NCI-H1092 treated with DMSO at 0.1 percent for 48 hours (cell line): ENCODE measurements at places on chromosomes 5 and 9.

GRCh38 chr9:15104826-15105420, 194.7 kb upstream of the FREM1 start:
- DNase-seq, result peak; percentile 82

DNA sequence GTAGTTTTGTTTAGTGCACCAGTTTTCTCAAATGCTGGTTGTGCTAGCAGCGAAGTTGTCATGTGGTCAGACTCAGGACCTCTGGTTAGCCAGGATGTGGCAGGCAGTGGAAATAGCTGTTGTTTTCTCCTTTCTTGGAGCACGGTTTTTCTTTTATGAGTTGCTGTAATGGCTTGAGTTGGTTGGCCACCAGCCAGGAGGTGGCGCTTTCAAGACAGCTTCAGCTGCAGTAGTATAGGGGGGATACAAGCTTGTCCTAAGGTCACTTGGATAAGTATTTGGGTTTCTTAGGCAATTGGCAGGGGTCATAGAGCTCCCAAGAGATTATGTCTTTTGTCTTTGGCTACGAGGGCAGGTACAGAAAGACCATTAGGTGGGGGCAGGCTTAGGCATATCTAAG, 274.2 kb upstream of the TARS1 start:
- no peak for DNase-seq

DNA sequence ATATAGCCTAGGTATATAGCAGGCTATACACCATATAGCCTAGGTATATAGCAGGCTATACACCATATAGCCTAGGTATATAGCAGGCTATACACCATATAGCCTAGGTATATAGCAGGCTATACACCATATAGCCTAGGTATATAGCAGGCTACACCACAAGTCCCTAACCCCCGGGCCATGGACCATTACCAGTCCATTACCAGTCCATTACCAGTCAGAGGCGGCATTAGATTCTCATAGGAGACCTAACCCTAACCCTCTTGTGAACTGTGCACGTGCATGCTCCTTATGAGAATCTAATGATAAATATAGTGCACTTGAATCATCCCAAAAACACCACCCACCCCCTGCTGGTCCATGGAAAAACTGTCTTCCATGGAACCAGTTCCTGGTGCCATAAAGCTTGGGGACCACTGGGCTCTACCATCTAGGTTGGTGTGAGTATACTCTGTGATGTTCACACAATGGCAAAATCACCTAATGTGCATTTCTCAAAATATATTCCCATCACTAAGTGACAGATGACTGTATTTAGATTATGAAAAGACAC, 4.7 kb downstream of the PLIN2 start:
- DNase-seq, result no peak

DNA sequence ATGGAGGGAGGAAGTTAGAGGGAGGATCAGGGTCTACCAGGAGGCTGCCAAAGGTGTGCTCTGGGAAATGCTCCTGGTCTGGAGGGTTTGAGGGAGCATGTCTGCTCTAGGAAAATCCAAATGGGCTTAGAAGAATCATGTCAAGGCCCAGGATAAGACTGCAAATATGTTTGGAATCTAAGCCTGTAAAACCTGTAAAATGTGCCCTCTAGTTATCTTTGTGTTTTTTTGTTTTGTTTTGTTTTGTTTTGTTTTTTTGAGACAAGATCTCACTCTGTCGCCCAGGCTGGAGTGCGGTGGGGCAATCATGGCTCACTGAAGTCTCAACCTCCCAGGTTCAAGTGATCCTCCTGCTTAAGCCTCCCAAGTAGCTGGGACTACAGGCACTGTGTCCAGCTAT, 135.4 kb downstream of the FGF1 start:
- no peak for DNase-seq

DNA sequence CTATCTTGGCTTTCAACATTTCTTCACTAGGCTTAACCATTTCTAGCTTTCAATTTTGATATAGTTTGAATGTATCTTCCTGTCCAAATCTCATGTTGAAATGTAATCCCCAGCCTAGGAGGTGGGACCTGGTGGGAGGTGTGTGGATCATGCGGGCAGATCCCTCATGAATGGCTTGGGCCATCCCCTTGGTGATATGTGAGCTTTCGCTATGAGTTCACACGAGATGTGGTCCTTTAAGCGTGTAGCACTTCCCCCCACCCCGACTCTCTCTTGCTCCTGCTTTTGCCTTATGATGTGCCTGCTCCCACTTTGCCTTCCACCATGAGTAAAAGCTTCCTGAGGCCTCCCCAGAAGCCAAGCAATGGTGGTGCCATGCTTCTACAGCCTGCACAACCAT, 40.6 kb downstream of the PHAX start:
- no peak for DNase-seq

- DNase-seq, result no peak
Measured at GRCh38 chr9:37531699-37532098, 44.5 kb downstream of the FBXO10 start.

- DNase-seq, result no peak
Measured at GRCh38 chr9:120733190-120733589, 18.9 kb upstream of the MEGF9 start.

DNA sequence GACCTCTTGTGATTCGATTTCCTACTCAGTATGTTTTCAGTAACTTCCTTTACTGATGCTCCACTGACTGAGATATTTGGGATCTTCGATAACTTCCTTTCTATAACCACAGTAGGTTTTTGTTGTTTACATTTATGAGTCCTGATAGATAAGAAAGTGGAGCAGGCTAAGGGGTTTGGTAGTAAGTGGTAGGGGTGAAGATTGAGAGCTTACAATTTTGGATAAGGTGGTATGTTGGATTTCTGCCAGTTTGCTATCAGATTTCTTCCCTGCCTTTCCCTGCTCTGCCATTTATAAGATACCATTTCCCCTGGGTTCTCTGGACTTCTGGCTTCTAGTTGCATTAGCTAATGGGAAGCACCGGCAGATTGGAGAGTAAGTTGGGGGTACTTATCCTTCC, 7.9 kb upstream of the NDUFS4 start:
- DNase-seq, result no peak

DNA sequence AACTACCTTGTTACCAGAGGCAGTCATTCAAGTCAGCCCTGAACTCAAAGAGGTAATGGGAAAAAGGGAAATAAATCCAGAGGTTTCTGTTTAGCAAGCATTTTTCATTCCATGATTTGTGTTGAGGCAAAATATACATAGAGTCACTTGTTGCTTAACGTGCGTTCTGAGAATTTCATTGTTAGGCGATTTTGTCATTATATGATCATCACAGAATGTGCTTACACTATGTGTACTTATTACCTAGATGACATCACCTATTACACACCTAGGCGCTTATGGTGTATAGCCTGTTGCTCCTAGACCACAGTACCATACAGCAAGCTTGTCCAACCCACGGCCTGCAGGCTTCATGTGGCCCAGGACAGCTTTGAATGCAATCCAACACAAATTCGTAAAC, 36.2 kb downstream of the NUP214 start:
- DNase-seq, result no peak

DNA sequence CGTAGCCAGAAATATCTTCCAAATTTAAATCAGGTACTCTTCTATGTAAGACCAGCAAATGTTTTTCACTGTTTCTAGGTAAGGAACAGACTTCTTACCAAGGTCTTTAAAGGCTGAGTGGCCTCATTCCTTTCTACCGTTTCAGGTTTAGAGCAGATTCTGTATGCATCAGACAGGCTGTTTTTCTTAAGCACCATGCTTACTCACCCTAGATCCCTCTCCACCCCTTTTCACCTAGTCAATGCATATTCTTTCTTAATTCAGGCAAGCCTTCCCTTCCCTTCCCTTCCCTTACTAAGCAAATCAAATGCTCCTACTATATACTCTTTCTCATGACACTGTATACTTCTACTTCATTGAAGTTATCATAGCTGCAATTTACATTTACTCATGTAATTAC, 70.7 kb downstream of the RFX3 start:
- DNase-seq, result no peak

DNA sequence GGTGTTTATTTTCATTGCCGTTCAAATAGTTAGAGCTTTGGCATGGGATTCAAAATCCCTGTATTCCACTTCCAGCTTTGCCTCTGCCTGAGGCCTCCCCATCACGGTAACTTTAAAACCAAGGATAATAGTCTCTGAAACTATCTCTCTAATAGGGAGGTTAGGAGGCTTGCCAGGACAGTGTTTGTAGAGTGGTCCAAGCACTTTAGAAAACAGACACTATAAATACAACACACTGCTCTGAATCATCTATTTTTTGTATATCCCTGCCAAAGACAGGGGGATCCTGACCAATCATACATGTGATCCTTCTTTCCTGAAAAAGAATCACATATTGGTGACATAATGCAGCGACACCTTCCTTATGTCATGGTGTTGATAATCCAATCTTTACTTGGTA, 326.8 kb downstream of the BNC2 start:
- peak; percentile 70 for DNase-seq

DNA sequence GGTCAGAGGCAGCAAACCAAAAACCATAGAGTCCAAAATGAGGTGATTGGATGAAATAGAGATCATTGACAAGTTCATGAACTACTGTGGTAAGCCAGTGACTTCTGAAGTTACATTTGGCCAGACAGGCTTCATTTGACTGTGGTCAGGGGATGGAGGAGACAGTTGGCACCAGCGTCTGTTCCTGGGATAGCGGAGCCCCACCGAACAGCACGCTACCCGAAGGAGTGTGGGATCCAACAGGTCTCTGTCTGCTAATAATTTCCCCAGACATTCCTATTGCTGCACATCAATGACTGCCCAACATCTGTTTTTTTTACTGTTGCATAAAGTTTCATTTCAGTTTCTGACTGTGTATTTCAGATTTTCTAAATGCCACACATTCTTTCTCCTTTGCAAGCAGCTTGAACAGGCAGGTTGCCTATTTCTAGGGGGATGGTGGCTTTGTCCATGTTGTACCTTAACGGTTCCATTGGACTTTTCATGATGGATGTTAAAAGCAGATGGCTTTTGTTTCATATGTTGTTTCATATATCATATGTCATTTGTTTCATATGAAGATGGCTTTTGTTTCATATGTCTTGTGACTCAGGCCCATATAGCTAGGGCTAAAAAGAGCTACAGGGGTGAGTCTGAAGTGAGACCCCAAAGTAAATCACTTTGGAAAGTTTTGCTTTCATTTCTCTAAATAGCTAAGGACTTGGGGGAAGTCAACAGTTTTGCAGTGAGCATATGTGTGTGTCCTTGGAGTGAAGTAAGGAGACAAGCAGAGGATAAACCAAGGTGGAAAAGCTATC, 180.8 kb downstream of the GOLPH3 start:
- DNase-seq, result no peak

- DNase-seq, result no peak
Measured at GRCh38 chr5:130884023-130884422, 281.0 kb downstream of the HINT1 start.

DNA sequence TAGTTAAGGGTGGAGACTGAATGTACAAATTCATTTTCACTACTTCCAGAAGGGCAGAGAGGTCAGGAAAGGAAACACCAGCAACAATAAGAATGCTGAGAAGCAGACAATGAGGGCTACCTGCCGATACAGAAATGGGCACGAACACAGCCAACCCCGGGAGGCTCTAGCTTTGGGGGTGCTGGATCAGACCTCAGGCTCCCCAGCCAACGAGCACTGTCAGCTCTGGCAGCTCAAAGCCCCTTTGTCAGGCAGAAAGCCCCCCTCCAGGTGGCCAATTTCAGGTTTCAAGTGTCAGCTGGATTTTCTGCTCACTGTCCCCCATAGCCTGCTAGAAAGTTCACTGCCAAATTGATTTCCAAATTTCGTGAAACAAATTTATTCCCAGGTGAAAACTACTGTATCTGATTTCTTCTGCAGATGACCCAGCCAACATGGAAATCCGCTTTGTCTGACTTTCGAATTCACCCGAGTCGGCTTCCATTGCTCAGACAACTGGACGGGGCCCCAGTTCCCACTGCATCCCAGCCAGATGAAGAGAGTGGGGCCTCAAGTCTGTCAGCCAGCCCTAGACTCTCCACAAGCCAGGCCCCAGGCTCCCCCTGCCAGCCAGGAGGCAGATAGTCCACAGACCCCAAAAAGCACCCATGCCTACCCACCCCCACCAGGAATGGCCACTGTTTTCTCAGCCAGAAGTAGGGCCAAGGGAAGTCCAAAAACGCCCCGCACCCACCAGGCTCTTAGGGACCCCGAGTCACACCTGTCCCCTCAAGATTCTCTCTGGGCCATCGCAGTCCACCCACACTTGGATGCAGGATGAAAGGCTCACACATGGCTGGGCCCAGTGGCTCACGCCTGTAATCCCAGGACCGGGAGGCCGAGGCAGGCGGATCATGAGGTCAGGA, 96.5 kb upstream of the PHYKPL start:
- DNase-seq, result no peak

DNA sequence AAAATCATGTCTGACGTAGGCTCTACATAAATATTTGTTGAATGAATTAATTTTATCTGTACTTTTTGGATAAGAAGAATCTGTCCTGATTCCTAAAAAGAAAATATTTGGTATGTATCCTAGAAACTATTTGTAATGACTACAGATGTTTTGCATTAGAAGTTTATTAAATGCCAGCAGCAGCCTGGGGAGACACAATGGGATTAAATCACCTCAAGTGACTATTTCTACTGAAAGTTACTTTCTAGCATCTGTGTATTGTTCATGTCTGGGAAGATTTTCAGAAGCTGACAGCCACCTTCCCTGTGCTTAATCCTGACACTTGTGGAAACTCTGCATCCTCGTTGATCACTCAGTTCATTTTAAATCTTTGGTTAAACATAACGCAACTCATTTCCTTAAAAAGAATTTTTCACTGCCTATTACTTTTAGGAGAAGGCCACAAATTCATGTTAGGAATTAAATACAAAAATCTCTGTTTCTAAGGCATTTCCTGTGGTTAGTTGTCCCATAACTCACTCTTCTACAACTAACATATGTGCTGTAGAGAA, 209.3 kb upstream of the PPP1R2B start:
- DNase-seq, result no peak

GRCh38 chr5:54520940-54521339, 3.4 kb downstream of the SNX18 start:
- DNase-seq, result no peak

GRCh38 chr9:92059661-92060060, 55.6 kb downstream of the SPTLC1 start:
- DNase-seq, result no peak

DNA sequence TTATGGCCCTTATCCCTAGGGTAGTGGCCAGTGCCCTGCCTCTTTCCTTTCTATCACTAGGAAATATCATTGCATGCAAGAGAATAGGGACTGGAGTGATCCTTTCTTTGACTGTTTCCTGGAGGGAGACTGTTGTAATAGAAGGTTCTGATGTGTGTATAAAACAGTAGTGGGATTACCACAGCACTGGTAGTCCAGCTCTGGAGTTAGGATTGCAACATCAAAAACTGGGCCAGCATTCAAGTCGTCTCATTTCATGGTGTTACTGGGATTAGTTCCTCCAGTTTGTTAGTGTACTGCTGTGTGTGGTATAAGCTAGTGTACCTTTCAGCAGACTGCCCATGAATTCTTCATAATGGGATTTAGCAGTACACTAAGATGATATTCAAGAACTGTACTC, 45.8 kb downstream of the KIAA1958 start:
- DNase-seq, result no peak

GRCh38 chr9:5536684-5537083, 26.4 kb downstream of the PDCD1LG2 start:
- DNase-seq, result no peak

DNA sequence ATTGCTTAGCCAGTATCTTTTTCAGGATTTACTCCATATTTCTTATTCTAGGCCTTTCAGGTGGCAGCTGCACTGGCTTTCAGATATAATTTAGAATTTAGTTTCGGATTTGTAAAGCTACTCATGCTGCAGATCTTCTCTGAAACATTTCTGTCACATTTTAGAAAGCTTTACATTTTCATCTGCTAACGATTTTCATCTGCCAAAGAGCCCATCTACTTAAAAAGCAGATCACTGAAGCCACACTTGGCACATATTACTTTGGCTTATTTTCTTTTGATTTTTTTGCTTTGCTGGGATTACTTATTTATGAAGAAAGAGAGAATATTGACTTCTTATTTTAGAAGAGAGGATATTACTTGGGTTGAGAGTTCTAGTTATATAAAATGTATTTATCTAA, 98.2 kb downstream of the GHR start:
- DNase-seq, result no peak
